Stimulated activated CD4-positive, alpha-beta T cell treated with anti-CD3 and anti-CD28 coated beads, Interleukin-2, amount 100 ng/mL, for 48 hours (primary cell): ENCODE measurements at places on chromosomes 13 and 19.
A peak's percentile ranks its signal among the peaks of the same experiment; 100 is the strongest.

DNA sequence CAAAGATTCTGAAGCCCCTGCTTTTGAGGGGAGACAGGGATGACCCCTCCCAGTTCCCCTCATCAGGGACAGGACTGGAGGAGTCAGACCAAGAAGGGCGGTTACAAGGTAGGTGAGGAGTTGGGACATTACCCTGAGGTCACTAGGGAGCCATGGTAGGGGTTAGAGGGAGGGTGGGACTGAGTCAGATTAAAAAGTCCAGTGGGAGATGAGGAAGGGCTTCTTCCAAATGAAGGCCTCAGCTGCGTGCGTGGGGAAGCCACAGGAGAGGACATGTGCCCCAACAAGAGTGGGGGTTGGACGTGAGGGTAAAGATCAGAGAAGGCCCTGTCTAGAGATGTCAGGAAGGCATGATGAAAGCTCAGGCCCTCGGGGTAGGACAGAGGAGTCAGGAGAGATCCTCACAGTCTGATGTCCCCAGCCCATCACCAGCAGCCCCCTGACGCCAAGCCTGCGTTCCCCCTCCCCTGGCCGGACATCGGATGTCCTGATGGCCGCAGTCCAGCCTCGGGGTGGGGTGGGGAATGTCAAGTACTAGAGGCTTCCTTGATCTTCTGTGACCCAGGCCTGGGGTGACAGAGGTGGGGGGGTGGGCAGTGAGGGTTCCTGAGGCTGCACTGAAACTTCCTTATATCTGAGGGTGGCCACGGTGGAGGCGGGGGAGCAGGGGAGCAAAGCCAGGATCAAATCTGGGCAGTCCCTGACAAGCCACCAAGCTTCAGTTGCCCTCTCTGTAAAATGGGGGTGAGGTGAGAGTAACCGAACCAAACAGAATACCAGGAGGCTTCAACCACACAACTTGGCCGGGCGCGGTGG, 6.5 kb upstream of the MFSD12 start:
- no peak for DNase-seq

DNA sequence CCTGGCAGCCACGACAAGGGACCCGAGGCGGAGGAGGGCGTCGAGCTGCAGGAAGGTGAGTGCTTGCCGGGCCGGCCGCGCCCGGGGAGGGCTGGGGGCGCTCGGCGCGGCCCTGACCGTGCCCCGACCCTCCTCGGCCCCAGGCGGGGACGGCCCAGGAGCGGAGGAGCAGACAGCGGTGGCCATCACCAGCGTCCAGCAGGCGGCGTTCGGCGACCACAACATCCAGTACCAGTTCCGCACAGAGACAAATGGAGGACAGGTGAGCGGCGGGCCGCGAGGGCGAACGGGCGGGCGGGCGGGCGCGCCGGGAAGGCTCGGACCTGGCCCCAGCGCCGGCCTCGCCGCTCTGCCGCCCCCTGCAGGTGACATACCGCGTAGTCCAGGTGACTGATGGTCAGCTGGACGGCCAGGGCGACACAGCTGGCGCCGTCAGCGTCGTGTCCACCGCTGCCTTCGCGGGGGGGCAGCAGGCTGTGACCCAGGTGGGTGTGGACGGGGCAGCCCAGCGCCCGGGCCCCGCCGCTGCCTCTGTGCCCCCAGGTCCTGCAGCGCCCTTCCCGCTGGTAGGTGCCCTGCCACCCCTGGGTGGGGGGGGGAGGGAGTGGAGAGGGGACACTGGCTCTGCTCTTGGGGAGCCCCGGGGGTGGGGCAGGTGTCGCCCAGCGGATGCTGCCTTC, 816 bp downstream of the USF2 start:
- DNase-seq: peak; percentile 66

DNA sequence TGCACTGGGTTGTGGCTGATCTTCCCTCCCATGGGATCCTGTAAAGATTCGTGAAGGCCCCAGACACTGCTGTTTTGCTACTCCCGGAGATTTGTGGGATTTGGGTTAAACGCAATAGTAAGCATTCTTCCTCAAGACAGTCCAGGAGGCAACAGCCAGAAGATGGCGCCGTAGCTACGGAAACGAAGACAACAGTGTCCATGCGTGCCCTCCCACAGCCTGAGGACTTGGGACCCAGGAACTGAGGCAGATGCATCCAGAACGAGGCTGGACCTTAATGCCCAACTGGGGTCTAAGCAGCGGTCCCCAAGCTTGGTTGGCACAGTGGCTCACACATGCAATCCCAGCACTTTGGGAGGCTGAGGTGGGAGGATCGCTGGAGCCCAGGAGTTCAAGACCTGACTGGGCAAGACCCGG, 57.6 kb upstream of the ZNF507 start:
- peak; percentile 2 for DNase-seq

- DNase-seq: no peak
These were observed 1.6 kb upstream of the ZNF497 start for GRCh38 chr19:58364146-58364545.

GRCh38 chr19:55456347-55456746, 5.1 kb downstream of the ISOC2 start:
- DNase-seq: no peak

- DNase-seq: no peak
These were observed 586.9 kb upstream of the KLHL1 start for GRCh38 chr13:70694996-70695715.

DNA sequence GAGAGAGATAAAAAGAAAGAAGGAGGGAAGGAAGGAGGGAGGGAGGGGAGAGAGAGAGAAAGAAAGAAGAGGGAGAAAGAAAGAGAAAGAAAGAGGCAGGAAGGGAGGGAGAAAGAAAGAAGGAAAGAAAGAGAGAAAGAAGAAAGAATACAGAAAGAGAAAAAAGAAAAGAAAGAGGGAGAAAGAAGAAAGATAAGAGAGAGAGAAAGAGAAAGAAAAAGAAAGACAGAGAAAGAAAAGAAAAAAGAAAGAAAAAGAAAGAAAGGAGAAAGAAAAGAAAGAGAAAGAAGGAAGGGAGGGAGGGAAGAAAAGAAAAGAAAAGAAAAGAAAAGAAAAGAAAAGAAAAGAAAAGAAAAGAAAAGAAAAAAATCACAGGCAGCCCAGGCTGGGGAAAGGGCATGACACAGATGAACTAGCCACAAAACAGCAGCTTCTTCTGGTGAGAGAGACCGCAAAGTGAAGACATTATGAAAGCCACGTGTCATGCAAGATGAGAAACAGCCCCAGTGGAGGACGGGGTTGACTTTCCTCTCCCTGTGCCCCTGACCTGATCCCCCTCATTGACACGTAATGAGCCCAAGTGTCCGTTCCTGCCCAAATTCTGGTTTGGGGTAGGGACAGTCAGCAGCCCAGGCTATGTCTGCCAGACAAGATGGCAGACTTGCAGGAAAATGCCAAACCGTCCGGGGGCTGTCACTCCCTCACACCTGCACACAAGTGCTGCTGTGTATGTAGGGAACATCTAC, 102.1 kb downstream of the INSR start:
- DNase-seq: no peak

DNA sequence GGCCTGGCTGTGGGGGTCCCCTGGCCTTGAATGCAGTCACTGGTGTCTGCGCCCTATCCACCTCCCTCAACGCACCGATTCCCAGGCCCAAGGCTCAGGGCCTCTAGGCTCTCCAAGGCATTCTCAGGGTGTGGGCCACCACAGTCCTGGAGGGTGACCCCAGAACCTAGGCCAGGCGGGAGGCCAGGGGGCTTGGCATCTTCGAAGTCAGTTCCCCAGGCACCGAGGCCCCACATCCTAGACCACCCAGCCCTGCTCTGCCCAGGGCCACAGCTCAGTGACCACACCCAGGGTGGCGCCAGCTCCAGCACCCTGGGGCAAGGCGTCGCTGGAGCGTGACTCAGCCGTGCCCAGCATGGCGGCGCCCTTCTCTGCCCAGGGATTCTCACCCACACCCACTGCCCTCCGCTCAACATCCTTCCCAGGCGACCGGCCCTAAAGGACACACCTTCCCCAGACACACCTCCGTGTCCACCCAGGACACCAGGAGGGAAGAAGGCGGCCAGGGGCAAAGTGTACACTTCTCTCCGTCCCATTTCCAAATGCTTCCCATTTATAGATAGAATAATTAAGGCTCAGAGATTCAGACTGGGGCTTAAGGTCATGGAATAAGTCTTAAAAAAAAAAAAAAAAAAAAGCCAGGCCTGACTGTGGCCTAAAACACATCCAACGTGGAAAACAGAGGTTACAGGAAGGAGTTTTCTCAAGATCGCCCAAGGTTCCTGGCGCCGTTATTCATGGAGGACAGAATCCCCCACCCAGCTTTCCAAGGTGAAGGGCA, 36.4 kb upstream of the NANOS3 start:
- no peak for DNase-seq

GRCh38 chr19:36041831-36042230, 9.2 kb upstream of the CLIP3 start:
- DNase-seq: no peak

DNA sequence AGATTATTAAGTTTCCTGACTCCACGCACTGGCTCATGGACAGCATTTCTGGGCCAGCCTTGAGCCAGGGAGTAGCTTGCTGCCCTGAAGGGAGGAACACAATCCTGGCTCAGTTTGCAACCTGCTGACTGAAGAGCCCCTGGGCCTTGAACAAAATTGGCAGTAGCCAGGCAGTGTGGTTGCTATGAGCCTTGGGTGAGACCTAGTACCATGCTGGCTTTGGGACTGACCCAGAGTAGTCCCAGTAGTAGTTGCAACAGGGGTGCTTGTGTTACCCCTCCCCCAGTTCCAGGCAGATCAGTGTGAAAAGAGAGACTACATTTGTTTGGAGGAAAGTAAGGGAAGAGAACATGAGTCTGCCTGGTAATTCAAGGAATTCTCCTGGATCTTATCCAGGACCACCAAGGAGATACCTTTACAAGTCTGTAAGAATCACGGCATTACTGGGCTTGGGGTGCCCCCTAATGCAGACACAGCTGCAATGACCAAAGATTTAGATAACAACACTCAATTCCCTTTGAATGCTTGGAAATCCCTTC, 22.0 kb downstream of the ITGBL1 start:
- no peak for DNase-seq

- DNase-seq: no peak
These were observed 443.1 kb downstream of the MYO16 start for GRCh38 chr13:109072505-109072904.

- DNase-seq: no peak
These were observed 46.8 kb upstream of the CYP2A7 start for GRCh38 chr19:40928850-40929249.

GRCh38 chr13:74768521-74769085, 634.4 kb upstream of the KLF12 start:
- no peak for DNase-seq

DNA sequence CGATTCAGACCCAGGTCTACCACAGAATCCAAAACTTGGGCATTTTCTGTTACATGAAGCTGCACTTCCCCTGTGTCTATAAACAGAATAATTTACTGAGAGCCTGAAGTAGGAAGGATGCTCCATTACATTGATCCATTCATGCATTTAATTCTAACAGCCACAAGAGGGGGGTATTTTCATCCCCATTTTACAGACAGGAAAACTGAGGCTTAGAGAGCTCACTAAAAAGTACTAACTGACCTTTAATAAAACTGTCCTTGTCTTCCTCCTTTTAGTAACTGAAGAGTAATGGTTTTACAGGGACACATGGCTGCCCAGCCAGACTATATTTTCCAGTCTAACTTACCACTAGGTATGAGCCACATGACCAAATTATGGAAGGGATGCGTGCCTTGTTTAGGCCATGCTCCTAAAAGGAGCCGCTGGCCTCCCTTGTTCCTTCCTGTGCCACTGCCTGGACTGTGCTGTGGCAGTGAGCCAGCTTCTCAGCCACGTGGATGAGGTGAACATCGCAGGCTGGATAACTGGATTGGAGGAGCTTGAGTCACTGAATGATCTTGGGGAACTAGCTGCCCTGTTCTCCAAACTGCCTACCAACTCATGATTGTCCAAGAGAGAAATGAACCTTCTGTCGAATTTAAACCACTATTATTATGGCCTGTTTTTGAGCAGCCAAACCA, 108.3 kb downstream of the DOCK9 start:
- DNase-seq: no peak

- DNase-seq: no peak
These were observed 120.4 kb downstream of the IER2 start for GRCh38 chr19:13270514-13271105.

GRCh38 chr19:44741841-44742329, 6.6 kb upstream of the BCL3 start:
- no peak for DNase-seq

GRCh38 chr13:29294821-29295220, 300.7 kb downstream of the SLC7A1 start:
- DNase-seq: no peak

- no peak for DNase-seq
These were observed 2.9 kb downstream of the RPS11 start for GRCh38 chr19:49499030-49499670.

DNA sequence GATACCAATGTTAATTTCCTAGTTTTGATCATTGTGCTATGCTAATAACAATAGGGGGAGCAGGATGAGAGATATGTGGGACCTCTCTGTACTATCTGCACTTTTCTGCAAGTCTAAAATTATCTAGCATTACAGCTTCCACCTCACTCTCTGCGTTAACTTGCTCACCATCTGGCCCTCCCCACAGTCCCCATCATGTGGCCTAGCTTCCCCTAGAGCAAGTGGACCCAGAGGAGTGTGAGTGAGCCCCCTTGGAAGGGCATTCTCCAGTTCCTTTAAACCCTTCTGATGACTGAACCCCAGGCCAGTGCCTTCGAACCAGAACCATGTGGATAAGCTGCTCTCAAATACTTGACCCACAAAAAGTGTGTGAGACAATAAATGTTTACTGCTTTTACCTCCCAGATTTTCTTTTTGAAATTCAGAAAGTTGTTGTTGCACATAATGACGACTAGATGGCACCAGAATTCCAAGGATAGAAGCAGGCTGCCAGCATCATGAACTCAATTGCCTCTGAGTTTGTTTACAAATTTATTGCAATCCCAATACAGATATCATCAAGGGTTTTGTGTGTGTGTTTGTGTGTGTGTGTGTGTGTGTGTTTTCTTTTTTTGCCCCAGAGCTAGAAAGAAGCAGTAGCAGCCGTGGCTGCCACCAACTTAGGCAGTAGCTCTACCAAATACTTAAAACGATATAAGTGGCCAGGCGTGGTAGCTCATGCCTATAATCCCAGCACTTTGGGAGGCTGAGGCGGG, 49.0 kb upstream of the ZNF780A start:
- no peak for DNase-seq
